ENCODE measurements at places on chromosomes 7 and 10.
A peak's percentile ranks its signal among the peaks of the same experiment; 100 is the strongest.

- no peak for DNase-seq
These were observed 528.7 kb upstream of the IGFBP3 start for GRCh38 chr7:46449743-46450142.

GRCh38 chr7:76377186-76377918 is 18.6 kb upstream of the YWHAG start:
- no peak for DNase-seq

- no peak for DNase-seq
These were observed 229.7 kb upstream of the PFKP start for GRCh38 chr10:2837674-2838073.

DNA sequence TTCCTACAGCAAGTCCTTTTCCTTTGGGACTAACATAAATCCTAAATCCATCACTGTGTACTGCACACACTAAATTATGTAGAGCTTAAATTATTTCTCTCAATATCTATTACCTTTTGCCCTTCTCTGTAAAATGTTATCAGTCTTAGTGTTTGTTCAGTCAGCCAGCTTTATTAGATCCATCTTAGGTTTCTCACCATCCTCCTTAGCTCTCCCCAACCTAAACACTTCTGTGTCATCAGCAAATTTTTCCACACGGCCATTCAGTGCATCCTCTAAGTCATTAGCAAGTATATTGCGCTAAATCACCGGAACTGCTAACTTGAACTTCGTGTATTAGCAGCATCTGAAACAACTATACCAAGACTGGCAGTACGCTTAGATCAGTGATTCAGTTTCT is 142.1 kb upstream of the ZNF438 start:
- DNase-seq = no peak

DNA sequence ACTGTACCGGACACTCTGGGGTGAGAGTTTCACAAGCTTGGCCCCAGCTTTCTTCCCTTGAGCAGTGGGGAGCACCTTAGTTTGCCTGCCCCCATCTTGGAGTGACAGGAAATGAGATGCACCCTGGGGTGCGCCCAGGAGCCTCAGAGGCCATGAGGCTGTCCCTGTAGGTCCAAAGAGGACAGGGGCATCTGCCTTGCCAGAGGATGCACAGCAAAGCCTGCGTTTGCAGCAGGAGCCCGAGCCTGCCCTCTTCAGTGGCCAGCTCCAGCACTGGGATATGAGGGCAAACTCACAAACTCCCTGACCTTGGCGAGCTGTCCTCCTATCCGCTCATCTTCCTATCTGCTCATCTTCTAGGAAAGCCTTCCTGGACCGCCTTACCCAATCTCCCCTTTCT is 79.5 kb downstream of the PROSER2 start:
- DNase-seq = no peak

DNA sequence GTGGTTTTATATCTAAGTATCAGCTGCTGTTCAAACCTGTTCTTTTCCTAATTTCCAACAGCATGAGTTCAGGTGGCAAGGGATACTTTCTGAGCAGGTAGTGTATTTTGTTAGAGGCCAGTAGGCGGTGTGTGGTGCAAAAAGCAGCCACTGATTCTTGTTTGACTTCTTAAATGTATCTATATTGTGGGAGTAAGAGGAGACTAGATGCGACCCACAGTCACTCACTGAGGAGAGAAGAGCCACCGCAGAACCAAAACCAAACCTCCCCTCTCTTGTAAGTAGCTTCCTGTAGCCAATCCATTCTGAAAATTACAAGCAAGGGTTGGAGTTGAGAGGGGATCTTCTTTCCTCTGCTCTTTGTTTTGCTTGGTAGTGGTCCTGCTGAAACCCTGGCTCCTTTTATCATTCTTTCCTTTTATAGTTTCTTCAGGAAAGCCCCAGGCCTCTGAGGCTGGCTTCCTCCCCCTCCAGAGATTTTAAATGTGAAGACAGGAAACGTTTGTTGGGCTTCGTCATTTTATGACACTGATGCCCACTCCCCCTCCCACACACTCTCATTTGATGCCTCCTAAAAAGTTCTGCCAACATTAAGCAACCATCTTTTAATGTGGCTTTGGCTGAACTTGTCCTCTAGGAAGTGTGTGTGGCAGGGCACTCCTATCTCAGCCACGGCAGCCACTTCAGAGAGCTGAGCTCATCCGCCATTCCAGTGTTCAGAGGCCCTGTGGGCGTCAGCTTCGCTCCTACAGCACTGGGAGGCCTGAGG is 566.0 kb downstream of the SUGCT start:
- DNase-seq = peak; percentile 47

- no peak for DNase-seq
These were observed 63.7 kb upstream of the PRR15 start for GRCh38 chr7:29499932-29500331.

GRCh38 chr7:22166928-22167327 is 190.0 kb downstream of the RAPGEF5 start:
- DNase-seq = no peak

DNA sequence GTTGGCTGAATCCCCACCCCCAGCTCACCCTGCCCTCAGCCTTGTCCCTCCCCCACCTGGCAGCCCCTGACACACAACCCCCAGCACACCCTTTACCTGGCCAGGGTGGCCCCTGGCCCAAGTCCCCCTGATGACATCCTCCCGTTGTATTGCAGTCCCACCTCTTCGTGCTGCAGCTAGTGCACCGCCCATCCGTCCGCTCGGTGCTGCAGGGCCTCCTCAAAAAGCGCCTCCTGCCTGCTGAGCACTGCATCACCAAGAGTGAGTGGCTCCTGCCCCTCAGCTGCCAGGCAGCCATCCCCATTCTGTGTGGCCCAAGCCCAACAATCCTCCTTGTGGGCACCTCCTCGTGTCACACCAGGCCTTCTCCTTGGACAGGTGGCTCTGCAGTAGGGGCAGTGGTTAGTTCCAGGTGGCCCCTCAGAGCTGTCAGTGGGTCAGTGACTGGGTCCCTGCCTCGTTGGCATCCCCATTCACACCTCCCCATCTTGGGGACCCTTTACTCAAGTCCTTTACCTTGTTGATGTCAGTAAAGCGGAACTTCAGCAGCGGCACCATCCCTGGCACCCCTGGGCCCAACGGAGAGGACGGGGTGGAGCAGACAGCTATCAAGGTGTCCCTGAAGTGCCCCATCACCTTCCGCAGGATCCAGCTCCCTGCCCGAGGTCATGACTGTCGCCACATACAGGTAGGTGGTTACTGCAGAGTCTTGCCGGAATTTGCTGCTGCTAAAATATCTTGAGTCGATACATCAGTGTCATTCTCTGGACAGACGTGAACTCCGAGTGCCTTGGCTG is 14.3 kb downstream of the ZMIZ2 start:
- no peak for DNase-seq

GRCh38 chr10:59898125-59898835 is 8.1 kb downstream of the CCDC6 start:
- no peak for DNase-seq

Measured in T47D (cell line).